ENCODE measurements at places on chromosomes 16 and 17. TPM values are rescaled to one million over a fixed set of nuclear protein-coding genes. Genes with fewer than 3 reads are reported as not detected.

The KCNJ12 gene
- total RNA-seq = 6.8 TPM

GRCh38 chr16:81450783-81451491 is 6.3 kb downstream of the CMIP start:
- DNase-seq = no peak

DNA sequence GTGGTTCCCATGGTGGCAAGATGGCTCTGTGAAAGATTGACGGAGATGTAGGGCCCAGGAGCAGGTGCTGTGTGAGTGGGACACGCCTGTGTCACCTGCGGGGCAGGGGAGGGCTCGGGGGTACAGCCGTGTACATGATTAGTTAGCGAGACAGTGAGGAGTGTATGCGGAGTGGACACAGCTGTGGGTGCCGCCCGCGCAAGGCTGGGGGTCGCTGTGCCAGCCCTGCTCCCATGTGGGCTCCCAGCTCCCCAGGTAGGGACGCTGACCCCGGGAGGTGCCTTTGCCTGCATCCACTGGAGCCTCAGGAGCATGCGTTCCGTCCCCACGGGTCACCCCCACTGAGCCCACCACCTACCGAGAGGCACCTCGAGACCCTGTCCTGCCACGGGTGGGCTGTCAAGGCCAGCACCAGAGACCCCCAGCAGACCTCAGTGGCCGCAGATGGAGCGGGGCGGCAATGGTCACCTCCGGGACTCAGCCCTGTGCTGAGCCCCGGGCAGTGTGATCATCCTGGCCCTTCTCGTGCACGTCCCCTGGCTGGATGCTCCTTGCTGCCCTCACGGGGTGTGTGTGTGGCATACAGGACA is 7.4 kb downstream of the CAPN15 start:
- DNase-seq = no peak

DNA sequence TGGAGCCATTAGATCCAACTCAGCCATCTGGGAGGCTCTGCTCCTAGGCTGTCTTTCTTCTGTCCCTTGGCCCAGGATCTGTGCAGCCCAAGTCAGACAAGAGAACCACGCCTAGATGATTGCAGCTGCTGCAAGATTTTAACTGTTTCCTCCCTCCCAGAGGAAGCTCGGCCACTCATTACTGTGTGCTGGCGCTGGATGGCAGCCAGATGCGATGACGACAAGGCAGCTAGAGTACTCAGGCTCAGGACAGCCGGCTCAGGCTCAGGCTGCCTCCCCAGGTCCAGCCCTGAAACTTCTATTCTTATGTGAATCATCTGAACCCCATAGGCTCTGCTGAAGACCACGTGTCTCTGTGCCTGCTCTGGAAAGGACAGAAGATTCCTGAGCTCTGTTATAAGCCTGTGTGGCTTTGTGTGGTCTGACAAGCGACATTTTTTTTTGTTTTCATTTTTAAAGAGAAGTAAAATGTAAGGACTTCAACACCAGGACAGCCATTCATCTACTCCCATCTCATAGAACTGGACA is 32.1 kb upstream of the FBXW10B start:
- peak; percentile 99 for DNase-seq

The CCDC200 gene
- not detected for total RNA-seq

GRCh38 chr17:82780195-82780594 is 28.3 kb downstream of the TBCD start:
- no peak for DNase-seq

The CACNG4 gene
- not detected for total RNA-seq

DNA sequence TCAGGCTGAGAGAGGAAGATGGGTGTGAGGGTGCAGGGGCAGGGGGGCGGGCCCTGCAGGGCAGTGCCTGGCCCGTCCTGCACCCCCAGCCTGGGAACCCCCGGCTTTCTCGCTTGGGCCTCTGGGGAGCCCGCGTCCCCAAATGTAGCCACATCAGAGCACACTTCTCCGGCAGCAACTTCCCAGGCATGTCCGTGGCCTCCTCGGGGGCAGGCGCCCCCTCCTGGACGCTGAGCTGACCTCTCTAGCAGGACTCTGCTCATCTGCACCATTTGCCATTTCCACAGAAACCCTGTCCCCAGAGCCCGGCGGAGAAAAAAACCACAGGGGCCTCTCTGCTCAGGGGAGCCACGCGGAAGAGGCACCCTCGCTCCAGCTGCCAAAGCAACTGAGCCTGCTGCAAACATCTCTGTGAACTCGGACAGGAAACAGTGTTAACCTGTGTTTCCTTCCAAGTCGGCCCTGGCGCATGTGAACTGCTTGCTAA is 63.4 kb downstream of the KLHDC4 start:
- DNase-seq = no peak

GRCh38 chr17:77287432-77288068 is 146.8 kb downstream of the SEC14L1 start:
- DNase-seq = no peak

The HP gene
- 2.6 TPM for total RNA-seq

- no peak for DNase-seq
These were observed 99.6 kb downstream of the ABCC1 start for GRCh38 chr16:16048904-16049582.

DNA sequence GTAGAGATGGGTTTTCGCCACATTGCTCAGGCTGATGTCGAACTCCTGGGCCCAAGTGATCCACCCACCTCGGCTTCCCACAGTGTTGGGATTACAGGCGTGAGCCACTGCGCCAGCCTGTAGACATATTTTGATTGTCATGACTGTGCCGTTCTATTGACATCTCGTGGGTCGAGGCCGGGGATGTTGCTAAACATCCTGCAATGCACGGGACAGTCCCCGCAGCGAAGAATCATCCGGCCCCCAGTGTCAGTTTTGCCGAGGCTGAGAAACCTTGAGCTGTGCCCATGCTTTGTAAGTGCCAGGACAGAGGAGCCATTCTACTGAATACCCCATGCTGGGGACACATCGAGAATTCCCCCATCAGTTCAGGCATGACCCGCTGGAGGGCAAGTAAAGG is 69.1 kb upstream of the GSE1 start:
- DNase-seq = no peak

The MMP2 gene
- total RNA-seq = 826 TPM

- DNase-seq = no peak
These were observed 20.9 kb upstream of the TIMP2 start for GRCh38 chr17:78946131-78946530.

DNA sequence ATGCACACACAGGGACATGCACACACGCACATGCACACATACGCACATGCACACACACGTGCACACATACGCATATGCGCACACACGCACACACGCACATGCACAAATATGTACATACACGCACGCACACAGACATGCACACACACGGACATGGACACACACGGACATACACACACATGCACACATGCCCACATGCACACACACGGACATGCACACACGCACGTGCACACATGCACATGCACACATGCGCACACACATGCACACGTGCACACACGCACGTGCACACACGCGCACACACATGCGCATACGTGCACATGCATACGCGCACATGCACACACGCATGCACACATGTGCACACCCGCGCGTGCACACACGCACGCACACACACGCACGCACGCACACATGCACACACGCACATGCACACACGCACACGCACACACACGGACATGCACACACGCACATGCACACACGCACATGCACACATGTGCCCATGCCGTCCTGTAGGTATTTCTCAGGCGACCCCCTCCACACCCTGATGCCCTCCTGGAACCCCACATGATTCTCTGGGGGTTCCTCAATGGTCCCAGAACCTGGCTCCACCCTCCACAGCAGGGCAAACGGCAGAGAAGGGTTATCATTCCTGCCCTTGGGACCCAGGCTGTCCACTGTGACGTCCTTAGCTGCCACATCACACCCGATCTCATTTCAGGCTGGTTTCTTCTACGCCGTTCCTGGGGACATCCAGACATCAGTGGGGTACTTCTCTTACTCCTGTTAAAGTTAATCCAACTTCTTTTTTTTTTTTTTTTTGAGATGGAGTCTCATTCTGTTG is 9.6 kb upstream of the RBFOX3 start:
- peak; percentile 41 for DNase-seq

- DNase-seq = no peak
These were observed 4.9 kb downstream of the HDAC5 start for GRCh38 chr17:44118427-44119050.

The GPRC5B gene
- 31.4 TPM for total RNA-seq

DNA sequence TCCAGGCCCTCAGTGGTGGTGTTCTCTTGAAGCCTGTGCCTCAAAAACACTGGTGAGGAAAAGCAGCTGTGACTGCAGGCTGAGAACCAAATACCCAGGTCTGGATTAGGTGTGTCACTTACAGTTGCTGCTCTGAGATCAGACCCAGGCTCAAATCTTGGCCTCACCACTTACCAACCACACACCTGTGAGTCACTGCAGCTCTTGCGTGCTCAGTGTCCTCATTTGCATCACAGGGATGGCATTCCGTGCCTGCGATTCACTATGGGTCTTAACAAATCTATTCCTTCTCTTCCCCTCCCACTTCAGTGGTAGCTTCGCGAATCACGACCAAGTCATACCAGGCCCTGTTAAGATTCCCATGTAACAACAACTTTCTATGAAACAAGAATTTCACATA is 233.4 kb upstream of the HSBP1 start:
- DNase-seq = no peak

The TBC1D3G gene
- total RNA-seq = not detected

The CSH1 gene
- total RNA-seq = not detected

GRCh38 chr17:51585514-51586104 is 325.3 kb downstream of the UTP18 start:
- DNase-seq = no peak

- DNase-seq = peak; percentile 92
These were observed 29.9 kb downstream of the PEMT start for GRCh38 chr17:17561408-17562145.

The ITGA2B gene
- 2.0 TPM for total RNA-seq

GRCh38 chr17:80023481-80024205 is 12.0 kb downstream of the TBC1D16 start:
- no peak for DNase-seq

GRCh38 chr17:7932949-7933348 is 943 bp downstream of the CNTROB start:
- DNase-seq = no peak

The AKAP10 gene
- 37.0 TPM for total RNA-seq

- DNase-seq = peak; percentile 81
These were observed 16.5 kb upstream of the ZFHX3 start for GRCh38 chr16:73064212-73064993.

GRCh38 chr16:52384378-52384777 is 162.6 kb downstream of the TOX3 start:
- DNase-seq = no peak

- no peak for DNase-seq
These were observed 26.0 kb downstream of the ERCC4 start for GRCh38 chr16:13945744-13946485.

DNA sequence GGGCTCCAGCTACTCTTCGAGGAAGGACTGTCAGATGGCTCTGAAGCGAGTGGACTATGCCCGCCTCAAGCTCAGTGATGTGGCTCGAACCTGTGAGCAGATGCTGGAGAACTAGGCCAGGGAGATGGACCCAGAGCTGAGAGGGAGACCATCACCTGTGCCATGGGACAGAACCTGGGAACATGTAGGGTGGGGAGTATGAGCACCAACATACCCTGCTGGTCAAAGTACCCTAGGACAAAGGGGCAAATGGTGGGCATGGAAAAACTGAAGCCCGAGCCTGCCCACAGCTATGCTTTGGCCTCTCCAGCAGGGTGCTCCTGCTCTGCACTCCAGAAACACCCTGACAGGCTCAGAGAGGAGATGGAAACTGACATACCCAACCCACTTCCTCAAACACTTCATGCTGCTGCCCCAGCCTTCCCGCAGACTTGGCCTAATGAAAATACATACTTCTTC is 1.9 kb downstream of the MED11 start:
- no peak for DNase-seq

- no peak for DNase-seq
These were observed 7.7 kb downstream of the CES1 start for GRCh38 chr16:55825115-55825728.

The FOXO3B gene
- 2.3 TPM for total RNA-seq

GRCh38 chr17:17206913-17207335 is 791 bp upstream of the PLD6 start:
- no peak for DNase-seq

The C16orf78 gene
- not detected for total RNA-seq

The FBXW10B gene
- total RNA-seq = 0.93 TPM

The ATMIN gene
- total RNA-seq = 27.3 TPM

The ACSM5 gene
- total RNA-seq = 1.5 TPM

The SMIM22 gene
- total RNA-seq = not detected

All from posterior vena cava (tissue), 2 donors.